ENCODE measurements at places on chromosomes 4 and X.

- no peak for DNase-seq
Measured at GRCh38 chr4:161704040-161704439, 459.8 kb downstream of the FSTL5 start.

DNA sequence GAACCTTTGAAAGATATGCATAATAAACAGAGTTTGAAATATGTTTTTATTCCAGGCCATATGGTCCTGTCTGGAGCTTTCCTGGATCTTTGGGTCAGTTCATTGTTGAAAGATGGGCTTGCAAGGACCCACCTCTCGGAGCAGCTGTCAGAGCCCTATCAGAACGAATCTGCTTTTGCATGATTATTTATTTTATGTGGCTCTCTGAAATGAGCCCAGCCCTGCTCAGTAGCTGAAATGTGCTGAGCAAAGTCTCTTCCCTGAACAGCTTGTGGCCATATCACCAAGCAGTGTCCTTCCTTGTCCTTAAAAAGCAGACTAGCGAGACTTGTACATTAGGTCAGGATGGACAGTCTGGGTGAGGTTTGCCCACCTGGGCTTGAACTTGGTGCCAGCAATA is 110.8 kb downstream of the GBA3 start:
- no peak for DNase-seq

DNA sequence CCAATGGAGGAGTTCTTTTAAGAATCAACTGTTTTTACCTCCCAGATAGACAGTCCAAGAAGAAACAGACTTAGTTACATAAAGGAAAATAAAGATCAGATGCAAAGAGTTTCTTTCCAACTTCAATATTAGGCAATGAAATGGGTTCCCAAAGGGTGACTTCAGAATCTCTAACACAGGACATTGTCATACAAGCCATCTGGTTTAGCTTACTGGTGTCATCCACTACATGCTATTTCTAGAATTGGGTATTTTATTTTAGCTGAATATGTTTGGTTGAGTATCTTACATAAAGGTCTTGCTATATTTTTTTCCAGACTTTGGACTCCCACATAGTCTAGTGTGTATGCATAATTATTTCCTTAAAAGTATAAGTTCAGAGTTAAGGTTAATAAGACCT is 162.1 kb upstream of the SLC7A11 start:
- DNase-seq: no peak

DNA sequence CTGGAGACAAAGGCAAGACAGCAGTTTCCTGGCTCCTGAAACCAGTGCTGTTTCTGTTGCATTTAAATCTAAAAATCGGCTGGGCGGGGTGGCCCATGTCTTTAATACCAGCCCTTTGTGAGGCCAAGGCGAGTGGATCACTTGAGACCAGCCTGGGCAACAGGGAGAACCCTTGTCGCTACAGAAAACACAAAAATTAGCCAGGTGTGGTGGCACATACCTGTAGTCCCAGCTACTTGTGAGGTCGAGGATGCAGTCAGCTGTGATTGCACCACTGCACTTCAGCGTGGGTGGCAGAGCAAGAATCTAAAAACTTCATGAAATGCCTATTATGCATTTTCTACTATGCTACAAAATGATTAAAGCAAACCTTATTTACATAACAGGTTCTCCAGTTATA is 205.4 kb upstream of the ITM2A start:
- DNase-seq: no peak

- DNase-seq: no peak
Measured at GRCh38 chr4:101104312-101105052, 242.8 kb downstream of the PPP3CA start.

DNA sequence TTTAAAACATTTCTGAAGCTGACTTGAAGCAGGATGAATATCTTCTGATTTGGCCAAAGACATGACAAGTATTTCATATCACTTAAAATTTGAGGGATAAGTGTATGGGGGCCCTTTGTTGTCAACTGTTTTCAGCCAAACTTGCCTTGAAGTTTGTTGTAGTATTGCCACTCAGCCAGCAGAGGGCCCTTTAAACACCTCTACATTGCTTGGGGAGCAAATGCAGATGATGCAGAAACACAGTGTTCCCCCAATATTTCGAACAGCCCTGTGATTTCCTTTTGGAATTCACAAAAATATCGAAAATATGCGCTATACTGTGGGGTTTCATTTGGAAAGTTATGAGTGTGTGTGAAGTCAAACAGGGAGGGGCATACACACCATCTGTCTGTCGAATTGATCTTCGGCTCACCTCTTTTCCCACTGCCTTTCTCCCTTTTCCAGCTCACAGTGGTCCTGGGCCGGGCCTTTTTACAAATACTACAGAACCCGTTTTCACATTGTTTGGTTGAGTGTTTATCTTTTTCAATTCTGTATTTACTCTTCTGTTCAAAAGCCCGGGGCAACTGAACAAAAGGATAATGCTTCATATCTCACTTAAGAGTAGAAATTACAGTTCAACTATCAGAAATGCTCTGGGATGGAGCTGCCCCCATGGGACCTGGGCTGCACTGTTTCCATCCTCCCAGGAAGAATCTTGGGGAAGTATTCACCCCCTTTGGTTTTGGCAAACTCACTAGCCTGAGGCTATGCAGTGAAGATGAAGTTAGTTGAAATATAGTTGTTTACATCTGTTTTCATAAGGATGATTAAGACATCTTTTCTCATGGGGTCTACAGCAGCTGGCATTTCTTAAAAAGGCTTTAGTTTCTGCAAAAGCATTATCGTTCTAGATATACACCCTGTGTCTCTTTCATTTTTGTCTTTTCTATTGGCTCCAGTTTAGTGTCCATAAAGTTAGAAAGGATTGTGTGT is 137.6 kb downstream of the EGF start:
- no peak for DNase-seq

DNA sequence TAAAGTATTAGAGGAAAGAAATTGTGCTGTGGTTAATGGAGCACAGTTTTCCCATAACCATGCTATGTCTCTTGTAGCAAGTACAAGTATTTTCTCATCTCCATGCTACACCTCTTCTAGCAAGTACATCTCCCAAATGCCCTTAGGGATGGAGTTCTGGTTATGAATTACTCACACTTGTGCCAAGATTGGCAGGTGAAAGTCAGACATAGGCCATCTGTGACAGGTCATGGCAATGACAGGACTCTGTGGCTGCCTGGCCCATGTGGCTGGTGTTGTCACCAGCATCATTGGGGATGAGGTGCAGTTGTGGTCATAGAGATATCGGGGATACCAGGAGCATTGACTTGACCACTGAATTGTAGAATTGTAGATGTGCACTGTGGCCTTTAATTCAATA is 310.2 kb downstream of the FAT4 start:
- no peak for DNase-seq

DNA sequence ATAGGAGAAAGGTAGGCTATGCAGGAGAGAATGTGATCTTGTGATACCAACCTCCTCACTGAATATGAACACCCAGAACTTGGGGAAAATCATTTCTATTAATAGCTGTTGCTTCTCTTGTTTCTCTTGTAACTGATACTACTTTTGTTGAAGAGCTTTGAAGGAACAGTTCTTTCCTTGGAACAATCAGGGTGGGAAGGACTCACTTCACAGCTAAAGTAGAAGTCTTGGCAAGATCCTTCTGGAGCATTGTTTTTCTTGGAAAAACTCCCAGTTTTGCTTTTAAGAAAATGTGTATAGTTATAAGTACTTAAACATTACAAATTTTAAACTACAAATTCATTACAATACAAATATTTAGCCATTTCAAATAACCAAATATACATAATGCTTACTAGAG is 19.1 kb upstream of the XK start:
- DNase-seq: no peak

Data from activated naive CD8-positive, alpha-beta T cell treated with anti-CD3 and anti-CD28 coated beads, Interleukin-2, amount 50 U/mL, for 16 hours (primary cell).